Kidney capillary endothelial cell (primary cell): ENCODE measurements at places on chromosomes 3 and 15.
A peak's percentile ranks its signal among the peaks of the same experiment; 100 is the strongest.

DNA sequence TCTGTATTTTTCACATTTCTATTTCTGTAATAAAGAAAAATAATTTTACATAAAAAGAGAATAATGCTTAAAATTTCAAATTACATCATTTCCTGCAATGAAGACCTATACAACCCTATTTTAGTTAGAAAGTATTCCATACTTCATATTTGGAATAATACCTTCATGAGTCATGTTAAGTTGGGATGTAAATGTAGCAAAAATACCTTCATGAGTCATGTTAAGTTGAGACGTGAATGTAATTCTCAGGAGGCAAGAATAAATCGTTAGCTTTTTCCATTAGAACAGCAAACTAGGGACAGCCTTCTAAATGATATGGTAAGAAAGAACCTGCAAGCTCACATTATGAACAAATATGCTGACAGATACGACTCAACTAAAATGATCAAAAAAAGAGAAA lies 91.9 kb downstream of the NAALADL2 start:
- DNase-seq: peak; percentile 15

GRCh38 chr15:88036154-88036839 lies 220.2 kb downstream of the NTRK3 start:
- DNase-seq: no peak

- DNase-seq: no peak
These were observed 137.9 kb downstream of the XXYLT1 start for GRCh38 chr3:195133013-195133412.

DNA sequence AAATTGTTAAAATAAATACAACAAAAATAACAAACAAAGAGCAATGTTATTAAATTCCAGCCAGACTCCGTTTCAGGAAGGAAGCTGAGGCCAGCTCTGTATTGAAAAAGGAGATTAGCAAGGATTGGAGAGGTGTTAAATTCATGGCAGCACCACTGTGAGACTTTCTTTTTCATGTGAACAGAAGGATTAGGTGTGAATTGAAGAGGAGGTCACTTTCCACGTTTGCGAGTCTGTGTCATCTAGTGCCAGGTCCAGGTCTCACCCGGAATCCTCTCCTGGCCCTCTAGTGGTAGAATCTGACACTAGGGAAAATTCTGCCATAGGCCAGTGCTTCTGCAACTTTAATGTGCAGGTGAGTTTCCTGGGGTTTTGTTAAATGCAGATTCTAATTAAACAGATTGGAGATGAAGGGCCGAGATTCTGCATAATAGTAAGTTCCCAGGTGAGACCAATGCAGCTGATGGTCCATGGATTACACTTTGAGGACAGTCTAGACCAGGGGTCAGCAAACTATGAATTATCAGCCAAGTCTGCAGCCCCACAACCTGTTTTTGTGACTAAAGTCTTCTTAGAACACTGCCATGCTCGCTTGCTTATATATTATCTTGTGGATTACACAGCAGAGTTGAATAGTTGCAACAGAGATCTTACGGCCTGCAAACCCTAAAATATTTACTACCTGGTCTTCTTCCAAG lies 9.2 kb upstream of the SLC6A1 start:
- DNase-seq: peak; percentile 32

DNA sequence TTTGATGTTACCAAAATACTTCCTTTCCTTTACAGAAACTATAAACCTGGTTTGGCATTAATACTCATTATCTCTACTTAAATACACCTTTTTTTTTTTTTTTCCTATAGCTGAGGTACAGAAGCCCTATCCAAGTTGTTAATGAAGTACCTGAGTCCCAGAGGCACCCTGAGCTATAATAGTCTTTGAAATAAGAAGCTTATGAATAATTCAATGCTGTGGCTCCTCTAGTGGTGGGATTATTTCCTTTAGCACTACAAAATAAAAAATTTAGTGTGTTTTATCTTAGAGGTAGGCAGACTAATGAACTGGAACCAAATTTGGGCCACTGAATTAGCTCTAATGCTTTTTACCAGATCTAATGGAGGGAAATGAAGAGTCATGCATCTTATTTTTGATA lies 611.9 kb downstream of the EDEM1 start:
- DNase-seq: no peak

- no peak for DNase-seq
These were observed 50.0 kb upstream of the NPHP3 start for GRCh38 chr3:132772252-132772651.

DNA sequence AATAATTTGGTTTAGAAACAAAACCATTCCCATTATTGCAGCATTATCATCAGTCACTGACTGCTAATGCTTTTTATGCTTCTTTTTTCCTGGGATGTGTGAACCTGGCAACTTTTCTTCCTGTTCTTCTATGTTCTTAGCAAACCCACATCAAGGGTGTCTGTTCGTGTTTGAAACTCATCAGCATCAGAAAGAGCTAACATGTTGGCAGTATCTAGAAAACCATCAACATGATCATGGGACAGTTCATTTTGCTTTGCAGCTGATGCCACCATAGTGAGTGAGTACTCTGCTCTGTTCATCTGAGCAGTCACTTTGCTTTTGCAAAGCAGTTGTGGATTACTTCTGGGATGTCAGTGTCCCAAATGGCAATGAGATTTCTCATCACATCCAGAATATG lies 5.9 kb downstream of the DPH3 start:
- no peak for DNase-seq

DNA sequence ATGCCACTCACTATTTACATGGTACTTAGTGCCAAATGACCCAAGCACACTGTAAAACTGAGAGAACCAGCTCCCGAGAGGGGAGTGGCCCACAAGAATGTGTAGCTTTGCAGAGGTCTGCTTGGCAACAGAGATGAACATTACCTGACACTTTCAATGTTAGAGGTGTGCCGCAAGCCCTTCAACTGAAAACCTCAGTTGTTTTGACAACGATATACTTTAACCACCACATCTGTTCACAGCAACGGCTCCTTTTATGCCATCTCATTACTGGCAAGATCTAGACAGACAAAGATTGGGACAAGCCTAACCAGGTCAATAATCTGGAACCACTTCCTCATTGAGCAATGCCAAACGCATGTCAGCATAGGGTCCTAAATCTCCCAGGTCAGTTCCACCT lies 23.7 kb downstream of the NEK10 start:
- DNase-seq: no peak

- DNase-seq: no peak
These were observed 16.0 kb upstream of the MRPS22 start for GRCh38 chr3:139327861-139328260.

- no peak for DNase-seq
These were observed 5.6 kb downstream of the FES start for GRCh38 chr15:90889736-90890456.

DNA sequence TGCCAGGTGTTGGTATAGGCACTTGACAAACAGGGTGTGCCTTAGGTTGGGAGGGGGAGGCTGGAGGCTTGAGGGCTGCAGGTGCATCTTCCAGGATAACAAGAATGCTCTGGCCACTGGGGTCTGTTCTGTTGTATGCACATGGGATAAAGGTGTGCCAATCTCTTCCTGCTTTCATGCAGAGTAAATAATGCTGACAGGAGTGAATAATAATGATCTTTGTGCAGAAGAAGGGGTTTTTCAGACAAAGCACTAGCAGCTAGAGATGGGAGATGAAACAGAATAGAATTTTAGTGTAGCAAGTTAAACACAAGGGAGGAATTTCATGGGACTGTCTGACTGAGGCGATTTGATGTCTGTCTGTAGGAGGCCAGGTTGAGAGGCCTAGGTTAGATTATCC lies 1.9 kb upstream of the ROPN1 start:
- DNase-seq: no peak

GRCh38 chr3:126927401-126927750 lies 55.5 kb upstream of the PLXNA1 start:
- no peak for DNase-seq

GRCh38 chr15:82832601-82833361 lies 23.4 kb downstream of the WHAMM start:
- DNase-seq: peak; percentile 93

GRCh38 chr3:190017521-190018288 lies 103.0 kb downstream of the P3H2 start:
- DNase-seq: peak; percentile 50

GRCh38 chr3:106251160-106251892 lies 382.5 kb upstream of the CBLB start:
- no peak for DNase-seq

DNA sequence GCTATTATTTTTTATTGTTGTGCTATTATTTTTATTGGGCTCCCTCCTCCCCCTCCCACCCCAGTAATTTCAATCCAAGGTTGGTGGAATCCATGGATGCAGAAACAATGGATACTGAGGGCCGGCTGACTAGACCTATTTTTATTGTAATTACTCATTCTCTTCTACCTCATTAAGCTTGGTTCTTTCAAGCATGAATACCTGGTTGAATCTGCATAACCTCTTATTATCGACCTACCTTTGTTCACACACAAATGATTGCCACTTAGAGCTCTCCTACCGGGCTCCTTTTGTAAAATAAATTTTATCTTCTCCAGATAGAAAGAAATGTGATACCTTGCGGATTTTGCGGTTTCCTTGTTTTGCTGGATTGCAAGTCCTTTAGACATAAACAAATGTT lies 31.6 kb downstream of the BTD start:
- no peak for DNase-seq

- peak; percentile 56 for DNase-seq
These were observed 244.1 kb downstream of the SLCO3A1 start for GRCh38 chr15:92097474-92098178.

DNA sequence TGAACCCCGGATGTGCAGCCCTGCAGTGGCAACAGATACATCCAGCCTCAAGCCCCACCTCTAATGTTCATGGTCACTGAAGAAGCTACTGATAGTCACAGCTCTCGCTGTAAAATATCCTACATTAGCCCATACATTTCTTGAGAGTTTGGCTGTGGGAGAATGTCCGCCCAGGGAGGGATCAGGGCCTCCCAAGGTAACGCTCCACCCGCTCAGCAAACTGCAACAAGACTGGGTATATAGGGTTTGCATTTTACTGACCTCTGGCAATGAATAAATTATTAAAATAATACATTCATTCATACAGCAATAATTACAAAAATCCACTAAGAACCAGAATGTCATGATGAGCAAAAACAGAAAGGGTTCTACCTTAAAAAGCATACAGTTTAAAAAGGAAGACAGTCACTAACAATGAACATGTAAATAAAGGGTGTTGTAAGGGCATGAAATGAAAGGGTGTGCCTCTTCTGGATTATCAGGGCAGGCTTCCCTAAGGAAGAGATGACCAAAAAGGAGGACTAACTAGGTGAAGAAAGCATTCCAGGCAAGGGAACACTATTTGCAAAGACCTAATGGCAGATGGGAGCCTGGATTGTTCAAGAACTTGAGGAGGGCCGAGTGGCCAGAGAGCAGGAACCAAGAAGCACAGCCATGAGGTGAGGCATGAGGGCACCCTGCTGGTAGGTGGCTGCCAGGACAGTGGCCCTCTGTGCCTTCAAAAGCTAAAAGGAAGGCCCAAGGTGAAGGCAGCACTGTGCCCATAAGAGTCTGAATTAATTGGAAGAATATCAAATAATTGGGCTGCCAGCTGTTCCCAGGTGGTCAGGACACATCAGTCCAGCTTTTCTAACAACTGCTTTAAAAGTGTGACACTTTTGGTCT lies 28.1 kb upstream of the CTDSPL start:
- no peak for DNase-seq

GRCh38 chr15:73341886-73342600 lies 26.7 kb downstream of the HCN4 start:
- DNase-seq: no peak

DNA sequence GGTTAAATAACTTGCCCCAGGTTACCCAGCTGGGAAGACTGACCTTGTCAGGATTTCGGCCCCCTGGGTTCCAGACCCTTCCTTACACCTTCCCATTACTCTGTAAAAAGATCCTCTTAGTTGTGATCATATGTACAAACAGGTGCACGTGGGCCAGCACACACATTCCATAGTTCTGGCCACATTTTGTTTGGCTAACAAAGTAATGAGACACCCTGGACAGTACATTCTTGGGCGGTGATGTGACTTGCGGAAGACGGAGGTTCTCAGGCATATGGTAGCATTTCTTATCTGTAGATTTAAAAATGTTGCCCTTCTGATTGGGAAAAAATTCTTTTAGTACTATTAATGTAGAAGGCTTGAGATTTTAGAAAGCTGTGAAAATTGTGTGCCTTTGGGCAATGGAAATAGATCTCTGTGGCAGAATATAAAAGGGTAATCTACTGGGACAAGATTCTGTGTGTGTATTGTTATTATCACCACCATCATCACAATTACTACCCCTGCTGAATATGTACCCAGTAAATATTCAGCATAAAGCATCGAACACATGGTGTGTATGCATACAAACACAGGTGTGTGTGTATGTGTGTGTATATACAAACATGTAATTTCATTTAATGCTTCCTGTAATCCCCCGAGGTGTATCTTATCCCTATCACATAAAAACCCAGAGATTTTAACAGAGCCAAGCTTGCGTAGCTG lies 205.4 kb upstream of the UBE2E1 start:
- no peak for DNase-seq

DNA sequence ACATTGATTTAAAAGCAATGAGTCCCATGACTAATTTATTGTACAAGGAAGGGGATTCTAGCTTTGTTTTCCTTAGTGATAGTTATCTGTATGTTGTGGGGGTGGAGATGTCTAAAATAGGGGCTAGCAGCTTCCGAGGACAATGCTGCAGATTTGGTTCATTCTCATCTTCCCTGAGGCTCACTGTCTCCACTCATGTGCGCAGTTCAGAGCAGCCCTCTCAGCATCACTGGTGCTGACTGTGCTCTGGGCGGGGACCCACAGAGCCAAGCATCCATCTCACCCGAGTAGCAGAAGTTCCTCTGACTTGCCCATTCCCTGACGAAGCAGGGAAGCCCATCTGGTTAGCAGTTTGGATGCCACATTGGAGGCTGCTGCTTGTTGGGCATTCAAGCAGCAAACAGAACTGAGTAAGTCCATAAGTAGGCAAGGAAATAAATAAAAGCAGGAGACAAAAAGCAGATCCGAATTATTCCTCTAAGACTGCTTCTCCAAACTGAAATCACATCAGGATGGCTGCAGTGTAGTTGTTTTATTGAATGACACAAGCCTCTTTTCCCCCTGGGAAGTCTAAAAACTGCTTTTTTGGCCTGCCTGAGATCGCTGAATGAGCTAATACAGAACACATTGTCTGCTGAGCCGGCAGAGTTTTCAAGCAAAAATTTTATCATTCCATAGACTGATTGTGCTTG lies 27.5 kb downstream of the RARB start:
- no peak for DNase-seq

- no peak for DNase-seq
These were observed 1523.8 kb upstream of the CADM2 start for GRCh38 chr3:83434880-83435587.

DNA sequence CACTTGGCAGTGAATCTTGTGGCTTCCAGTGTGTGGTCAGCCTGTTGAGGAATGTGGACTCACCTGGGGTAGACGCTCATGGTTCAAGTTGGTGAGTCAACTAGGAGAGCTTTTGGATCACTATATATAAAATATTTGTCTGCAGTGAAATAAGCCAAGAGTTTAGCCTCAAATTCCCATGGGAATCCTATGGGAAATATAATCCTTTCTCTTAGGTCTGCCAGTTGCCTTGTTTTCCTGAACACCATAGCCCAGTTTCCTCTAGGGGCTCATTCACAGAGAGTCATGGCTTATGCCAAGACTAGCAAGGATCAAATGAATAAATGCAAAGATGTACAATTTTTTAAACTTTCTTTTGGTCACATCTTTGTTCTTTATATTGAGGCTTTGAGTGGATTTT lies 100.1 kb upstream of the NPHP3 start:
- no peak for DNase-seq

- no peak for DNase-seq
These were observed 13.9 kb downstream of the ELL3 start for GRCh38 chr15:43762824-43763223.
